ENCODE measurements at places on chromosomes 11 and 22. TPM values are rescaled to one million over a fixed set of nuclear protein-coding genes. Genes with fewer than 3 reads are reported as not detected.

CASP5 gene
- not detected for total RNA-seq

PNPLA3 gene
- 0.39 TPM for total RNA-seq

GRCh38 chr11:1395773-1396374, 6.1 kb downstream of the BRSK2 start:
- DNase-seq = no peak

- DNase-seq = no peak
Measured at GRCh38 chr11:57324154-57324885, 432 bp downstream of the TNKS1BP1 start.
